ENCODE measurements at places on chromosomes 7 and 10. TPM values are rescaled to one million over a fixed set of nuclear protein-coding genes. Genes with fewer than 3 reads are reported as not detected.

Gene CALHM1
- not detected for total RNA-seq

Gene TEX36
- not detected for total RNA-seq

Gene ETV1
- total RNA-seq = 0.10 TPM

Gene EPO
- not detected for total RNA-seq

Gene PIP
- not detected for total RNA-seq

Gene METTL27
- 0.23 TPM for total RNA-seq

Gene WIPF3
- total RNA-seq = not detected

Gene GIMAP1
- 6.2 TPM for total RNA-seq

- no peak for DNase-seq
Measured at GRCh38 chr10:113630929-113631533, 32.8 kb downstream of the NRAP start.

DNA sequence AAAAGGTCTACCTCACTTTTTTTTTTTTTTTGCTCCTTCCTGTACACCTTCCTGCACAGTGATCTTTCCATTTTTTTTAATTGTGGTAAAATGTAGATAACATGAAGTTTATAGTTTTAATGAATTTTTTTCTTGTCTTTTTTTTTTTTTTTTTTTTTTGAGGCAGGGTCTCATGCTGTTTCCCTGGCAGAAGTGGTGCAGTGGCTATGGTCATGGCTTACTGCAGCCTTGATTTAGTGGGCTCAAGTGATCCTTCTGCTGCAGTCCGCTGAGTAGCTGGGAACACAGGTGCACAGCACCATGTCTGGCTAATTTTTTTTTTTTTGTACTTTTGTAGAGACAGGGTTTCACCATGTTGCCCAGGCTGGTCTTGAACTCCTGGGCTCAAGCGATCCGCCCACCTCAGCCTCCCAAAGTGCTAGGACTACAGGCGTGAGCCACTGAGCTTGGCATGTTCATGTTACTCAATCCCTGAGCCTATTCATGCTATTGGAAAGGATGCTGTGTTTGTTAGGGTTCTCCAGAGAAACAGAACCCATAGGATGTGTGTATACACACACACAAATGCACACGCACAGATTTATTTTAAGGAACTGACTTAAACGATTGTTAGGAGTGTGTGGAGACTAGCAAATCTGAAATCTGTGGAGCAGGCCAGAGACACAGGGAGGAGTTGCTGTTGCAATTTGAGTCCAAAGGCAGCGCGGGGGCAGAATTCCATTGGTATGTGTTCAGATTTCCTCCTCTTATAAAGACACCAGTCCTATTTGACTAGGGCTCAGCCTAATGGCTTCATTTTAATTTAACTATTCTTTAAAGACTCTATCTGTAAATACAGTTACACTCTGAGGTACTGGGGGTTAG is 29.1 kb downstream of the GALNT11 start:
- no peak for DNase-seq

DNA sequence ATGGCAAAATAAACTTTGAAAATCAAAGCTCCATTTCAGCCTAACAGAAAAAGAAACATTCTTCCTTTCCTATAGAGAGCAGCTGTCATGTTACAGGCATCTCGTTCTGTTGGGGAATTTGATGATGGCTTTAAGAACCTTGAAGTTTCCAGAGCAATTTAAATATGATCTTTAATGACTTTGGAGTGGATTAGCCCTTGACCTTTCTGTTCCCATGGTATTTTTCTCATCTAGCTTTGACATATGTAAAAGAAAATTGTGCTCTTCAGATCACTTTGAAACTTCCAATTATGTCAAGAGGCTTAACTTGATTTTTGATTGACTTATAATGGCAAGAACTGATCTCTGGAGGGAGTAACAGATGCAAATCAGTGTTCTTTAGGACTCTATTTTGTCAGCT is 157.6 kb upstream of the SEMA3E start:
- no peak for DNase-seq

DNA sequence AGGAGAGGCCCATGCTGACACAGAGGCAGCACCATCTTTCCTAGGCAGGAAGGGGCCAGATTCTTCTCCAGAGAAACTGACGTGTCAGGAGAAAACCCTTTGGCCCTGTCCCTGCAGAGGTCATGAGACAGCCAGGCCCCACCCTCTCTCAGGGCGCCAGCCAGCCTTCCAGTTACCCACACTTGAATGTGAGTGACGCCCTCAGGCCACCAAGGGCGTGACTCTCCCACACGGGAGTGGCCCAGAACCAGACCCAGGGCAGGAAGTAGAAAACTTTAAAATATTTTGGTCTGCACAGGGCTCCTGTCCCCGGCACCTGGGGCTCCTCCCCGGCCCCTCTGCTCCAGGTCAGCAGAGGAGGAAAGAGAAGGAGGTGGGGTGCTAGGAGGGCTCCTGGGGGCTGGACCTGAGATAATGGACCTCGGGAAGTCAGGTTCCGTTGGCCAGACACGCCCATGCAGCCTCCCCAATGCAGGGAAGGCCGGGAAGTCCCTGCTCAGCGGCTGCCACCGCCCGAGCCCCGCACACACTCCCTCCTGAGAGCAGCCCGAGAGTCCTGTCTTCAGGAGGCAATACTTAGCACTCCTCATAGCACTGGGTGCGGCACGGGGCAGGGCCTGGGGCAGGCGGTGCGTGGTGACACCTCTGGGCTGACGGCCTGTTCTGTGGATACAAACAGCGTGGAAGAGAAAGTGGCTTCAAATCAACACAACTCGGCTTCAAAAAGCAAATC is 67.0 kb upstream of the CFAP46 start:
- no peak for DNase-seq

GRCh38 chr7:131170440-131171271 is 157.0 kb upstream of the MKLN1 start:
- no peak for DNase-seq

- DNase-seq = no peak
Measured at GRCh38 chr7:115748123-115748738, 282.3 kb downstream of the TFEC start.

GRCh38 chr7:36661135-36661840 is 63.0 kb downstream of the AOAH start:
- no peak for DNase-seq

GRCh38 chr7:112790586-112791003 is 402 bp upstream of the TMEM168 start:
- DNase-seq = peak; percentile 6

DNA sequence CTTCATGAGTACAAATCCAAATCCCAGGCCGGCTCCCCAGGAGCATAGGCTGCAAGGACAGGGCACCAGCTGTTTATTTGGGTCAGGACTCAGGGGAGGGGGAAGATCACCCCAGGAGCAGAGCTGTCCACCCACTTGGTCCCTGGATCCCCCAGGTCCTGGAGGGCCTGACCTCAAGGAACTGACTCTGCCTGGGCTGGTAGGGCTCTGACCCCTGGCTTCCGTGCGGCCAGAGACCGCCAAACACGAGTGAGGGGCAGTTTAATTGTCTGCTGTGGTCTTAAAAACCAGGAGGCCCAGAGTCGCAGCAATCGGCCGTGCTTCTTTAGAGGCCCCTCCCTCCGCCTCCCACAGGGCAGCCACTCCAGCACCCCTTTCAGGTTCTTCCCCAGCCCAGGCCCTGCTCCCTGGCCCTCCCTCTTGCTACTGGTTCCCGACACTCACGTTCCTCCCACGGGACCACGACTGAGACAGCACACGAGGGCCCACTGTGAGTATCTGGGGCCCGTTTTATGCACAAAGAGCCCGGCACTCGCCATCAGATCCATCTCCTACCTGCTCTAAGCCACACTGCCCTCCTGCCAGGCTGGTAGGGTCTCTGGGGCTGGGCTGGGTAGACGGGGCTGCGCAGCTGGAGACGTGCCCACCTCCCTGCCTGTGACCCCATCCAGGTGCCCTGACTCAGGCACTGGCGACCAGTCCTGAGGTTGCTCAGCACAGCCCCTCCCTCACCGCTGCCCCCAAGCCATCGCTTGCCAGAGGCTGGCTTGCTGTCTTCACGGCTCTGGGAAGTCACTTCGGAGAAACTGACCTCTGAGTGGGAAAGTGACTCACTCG is 30.0 kb upstream of the CFAP46 start:
- DNase-seq = no peak

DNA sequence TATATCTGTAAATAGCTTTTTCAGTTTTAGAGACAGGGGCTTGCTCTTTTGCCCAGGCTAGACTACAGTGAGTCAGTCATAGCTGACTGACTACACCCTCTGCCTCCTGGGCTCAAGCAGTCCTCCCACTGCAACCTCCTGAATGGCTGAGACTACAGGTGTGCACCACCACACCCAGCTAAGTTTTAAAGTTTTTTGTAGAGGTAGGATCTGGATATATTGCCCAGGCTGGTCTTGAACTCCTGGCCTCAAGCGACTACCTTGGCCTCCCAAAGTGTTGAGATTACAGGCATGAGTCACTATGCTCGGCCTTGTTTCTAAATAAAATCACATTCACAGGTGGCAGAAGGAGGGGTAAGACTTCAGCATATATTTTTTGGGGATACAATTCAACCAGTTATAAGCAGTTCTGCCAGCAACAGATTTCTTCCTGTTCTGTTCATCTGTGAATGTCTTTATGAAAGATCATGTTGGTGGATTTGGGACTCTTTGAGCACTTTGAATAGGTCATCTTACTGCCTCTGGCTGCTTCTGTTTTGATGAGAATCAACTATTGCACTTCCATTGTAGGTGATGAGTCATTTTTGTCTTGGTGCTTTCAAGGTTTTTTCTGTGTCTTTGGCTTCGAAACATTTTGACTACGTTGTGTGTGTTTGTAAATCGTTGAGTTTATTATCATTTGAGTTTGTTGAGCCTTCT is 15.7 kb downstream of the RBM33 start:
- DNase-seq = no peak

DNA sequence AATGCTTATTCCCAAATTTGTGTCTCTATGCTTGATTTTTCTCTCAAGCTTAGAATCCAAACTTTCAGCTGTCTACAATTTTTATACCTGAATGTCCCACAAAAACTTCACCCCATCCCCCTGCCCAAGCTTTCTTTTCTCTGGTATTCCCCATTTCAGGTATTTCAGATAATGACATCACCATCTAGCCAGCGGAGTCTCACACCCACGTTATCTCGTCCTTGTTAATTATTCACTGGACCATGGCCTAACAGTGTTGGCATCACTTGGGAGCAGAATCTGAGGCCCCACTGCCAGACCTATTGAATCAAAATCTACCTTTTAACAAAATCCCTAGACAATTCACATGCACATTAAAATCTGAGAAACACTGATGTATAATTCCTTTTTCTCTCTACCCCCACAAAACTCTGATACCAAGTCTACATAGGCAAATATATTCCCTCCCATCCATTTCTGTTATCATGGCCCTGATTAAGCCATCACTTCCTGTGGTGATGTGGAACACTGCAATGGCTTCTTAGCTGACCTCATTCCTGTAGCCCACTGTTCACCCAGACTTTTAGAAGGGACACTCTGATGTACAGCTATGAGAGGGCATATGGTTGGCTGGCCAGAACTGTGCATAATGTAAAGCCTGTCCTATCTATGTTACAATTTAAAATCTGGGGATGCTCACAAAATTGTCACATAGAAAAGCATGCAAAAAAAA is 31.4 kb downstream of the ZNF438 start:
- DNase-seq = no peak

DNA sequence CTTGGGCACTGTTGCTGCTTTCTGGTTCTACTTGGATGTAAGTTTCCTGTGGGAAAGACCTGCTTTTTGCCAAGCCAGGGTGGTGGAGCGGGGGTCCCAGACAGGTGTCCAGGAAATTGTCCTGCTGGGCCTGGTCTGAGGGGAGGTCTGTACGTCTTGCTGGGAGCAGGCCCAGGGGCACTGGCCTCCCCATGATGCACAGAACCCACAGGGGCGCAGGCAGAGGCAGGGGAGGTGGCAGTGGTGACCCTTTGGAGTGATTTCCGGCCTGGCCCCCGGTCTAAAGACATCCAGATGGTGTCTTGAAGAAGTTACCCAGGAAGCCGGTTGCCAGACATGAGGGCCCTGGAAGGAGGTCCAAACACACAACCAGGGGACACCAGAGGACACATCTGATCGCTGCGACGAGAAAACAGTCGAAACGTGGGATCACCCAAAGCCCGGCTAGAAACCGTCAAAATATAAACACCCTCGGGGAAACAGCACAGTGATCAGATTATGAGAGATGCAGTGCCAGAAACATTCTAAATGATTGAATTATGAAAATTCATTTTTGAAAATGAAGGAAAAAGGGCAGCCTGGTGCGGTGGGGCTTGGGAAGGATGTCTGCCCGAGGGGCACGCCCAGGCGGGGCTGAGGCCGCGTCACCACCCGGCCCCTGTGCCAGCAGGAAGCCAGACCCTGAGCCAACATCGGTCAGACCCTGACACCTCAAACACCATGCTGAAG is 59.6 kb downstream of the TMEM270 start:
- no peak for DNase-seq

- DNase-seq = no peak
Measured at GRCh38 chr10:14476641-14477407, 146.1 kb upstream of the FRMD4A start.

- DNase-seq = no peak
Measured at GRCh38 chr7:128000854-128001265, 30.4 kb downstream of the LRRC4 start.

- no peak for DNase-seq
Measured at GRCh38 chr10:28806951-28807759, 129.8 kb downstream of the BAMBI start.
